Fibroblast of skin of back (primary cell): ENCODE measurements at places on chromosomes 12 and 14.

DNA sequence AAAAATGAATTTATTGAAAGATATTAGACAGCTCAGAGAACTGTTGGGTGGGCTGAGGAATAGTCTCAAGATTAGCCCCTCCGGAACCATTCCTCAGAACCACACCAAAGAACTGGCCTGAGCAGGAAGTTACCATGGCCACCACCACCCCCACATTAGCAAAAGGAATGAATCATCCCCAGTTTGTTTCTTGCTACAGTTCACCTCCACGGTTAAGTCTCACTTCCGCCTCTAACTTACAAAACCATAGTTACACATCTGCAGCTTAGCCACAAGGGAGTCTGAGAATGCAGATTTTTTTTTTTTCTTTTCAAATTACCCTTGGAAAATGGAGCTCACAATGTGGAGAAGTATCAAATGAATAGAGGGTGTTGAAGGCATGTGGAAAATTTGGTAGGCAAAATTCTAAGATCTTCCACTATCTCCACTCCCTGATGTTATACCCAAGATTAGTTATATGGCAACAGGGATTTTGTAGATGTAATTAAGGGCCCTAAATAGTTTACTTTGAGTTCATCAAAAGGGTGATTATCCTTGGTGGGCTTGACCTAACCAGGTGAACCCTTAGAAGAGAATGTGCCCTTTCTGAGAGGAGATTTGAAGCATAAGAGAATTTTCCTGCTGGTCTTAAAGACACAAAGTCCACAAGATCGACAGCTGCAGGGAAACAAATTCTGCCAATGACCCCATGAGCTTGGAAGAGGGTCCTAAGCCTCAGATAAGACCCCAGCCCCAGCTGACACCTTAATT, 129.8 kb upstream of the KRR1 start:
- peak; percentile 74 for DNase-seq

- no peak for DNase-seq
Observed at GRCh38 chr12:92743026-92743425, 40.2 kb downstream of the PLEKHG7 start.

GRCh38 chr14:58832095-58832521, 194.3 kb downstream of the DACT1 start:
- no peak for DNase-seq

GRCh38 chr14:103630364-103631108, 1.5 kb downstream of the KLC1 start:
- no peak for DNase-seq

DNA sequence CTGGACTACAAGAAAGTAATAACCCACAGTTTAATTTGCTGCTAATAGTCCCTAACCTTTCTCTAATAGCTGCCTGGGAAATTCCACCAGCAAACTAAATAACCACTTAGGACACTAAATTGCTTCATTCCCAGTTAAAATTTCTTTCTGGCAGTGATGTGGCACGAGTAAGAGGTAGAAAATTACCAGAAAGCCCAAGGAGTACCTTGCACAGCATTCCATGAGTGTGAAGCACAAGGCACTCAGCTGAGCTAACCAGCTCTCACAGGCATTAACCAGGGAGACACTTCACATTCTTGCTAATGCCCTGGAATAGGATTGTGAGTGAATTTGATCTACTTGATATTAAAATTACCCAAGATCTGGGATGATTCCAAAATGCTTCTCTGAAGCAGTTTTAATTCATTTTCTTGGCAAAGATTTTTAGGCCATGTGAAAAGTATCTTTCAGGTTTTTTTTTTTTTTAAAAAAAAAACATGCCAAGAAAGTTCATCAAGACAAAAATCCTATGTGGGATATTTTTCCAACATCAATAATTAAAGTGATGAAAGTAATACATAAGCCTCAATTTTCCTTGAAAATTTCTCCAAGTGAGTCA, 29.5 kb downstream of the TSPAN8 start:
- peak; percentile 61 for DNase-seq

DNA sequence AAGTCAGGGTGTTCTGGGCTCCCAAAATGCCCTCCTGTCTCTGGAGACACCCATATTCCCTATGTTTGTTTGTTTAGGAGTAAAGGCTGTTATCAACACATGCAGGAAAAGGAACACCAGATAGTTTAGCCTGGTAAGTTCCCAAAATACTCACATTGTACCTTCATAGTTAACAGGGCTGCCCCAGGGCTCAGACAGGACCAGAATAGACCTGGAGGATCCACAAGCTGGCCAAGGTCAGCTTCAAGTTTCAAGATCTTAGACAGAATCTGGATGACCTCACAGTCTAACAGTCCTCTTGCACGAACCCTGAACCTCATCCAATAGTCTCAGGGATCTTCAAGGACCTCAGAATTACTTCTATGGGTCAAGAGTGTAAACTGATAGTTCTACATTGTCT, 18.1 kb upstream of the HSP90B1 start:
- no peak for DNase-seq

GRCh38 chr14:92860049-92860840, 62.7 kb upstream of the CHGA start:
- DNase-seq: no peak

DNA sequence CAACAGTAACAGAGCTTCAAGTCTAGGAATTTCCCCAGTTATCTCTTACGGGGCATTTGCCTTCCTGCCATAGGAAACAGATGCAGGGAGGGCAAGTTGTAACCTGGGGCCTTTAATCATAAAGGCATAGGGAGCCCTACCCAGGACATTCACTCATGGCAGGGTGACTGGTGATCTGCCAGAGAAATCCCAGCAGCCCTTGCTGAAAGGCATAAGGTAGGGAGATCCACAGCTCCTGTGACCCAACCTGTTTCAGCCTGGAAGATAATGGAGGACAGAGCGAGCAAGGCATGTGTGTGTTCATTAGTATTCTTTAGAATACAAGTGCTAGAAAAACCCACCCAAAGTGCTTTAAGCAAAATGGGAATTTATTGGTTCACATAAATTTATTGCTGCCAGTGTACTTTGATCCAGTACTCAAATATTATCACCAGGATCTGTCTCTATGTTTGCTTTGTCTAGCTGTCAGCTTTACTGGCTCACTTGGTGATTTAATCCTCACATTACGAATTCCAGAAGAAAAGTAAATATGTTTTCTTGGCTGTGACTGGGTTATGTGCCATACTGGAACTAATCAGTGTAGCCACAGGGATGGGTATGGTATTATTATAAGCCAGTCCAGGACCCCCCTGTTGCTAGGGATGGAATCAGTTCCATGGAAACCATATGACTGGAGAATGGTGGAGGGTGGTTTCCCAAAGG, 21.1 kb upstream of the AKAP6 start:
- DNase-seq: peak; percentile 55

GRCh38 chr14:24674204-24674970, 40.4 kb upstream of the GZMB start:
- no peak for DNase-seq

GRCh38 chr14:86179980-86180379, 650.0 kb downstream of the FLRT2 start:
- no peak for DNase-seq

- no peak for DNase-seq
Observed at GRCh38 chr12:56683-57346, 9.8 kb upstream of the IQSEC3 start.

GRCh38 chr14:32998433-32998832, 59.8 kb downstream of the NPAS3 start:
- DNase-seq: peak; percentile 27

DNA sequence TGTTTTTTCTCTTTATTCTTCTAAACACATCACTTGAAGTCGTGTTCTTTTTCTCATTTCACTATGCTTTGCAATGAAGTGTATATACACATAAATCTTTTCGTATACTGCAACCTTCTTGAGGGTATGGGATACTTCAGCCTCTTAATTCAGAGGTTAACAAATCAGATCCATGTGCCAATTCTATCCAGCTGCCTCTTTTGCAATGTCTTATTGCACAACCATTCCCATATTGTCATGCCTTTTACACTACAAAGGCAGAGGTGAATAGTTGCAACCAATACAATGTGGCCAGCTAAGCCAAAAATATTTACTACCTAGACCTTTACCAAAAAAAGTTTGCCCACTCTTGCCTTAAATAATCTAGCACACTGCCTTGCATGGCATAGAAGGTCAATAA, 224.5 kb upstream of the FOXG1 start:
- no peak for DNase-seq

DNA sequence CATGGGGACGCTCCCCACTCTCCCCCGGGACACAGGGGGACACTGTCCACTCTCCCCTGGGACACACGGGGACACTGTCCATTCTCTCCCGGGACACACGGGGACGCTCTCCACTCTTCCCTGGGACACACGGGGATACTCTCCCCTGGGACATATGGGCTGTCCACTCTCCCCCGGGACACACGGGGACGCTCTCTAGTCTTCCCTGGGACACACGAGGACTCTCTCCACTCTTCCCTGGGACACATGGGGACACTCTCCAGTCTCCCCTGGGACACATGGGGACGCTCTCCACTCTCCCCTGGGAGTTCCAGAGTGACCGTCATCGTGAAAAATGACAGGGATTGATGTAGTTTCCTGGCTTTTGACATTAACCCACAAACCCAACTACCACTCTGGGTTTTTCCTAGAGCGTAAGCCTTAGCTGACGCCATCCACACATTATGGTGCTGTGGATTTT, 3.0 kb upstream of the P2RX2 start:
- no peak for DNase-seq

DNA sequence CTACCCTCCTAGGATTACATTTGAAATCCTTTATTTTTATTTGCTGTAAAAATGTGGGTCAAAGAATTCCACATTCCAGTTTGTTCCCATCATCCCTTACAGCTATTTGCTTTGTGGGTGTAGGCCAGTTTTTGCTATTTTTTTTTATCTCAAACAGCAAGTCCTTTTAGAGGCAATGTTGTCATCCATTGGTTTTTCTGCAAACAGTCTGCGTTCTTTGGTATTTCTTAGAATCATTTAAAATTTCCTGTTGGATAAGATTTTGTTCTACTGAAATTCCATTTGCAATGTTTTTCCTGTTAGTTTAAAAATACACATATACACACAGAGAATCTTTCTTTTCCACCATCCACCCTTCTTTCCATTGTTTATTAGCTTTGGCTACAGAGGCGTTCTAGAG, 53.3 kb upstream of the STK38L start:
- DNase-seq: peak; percentile 95

DNA sequence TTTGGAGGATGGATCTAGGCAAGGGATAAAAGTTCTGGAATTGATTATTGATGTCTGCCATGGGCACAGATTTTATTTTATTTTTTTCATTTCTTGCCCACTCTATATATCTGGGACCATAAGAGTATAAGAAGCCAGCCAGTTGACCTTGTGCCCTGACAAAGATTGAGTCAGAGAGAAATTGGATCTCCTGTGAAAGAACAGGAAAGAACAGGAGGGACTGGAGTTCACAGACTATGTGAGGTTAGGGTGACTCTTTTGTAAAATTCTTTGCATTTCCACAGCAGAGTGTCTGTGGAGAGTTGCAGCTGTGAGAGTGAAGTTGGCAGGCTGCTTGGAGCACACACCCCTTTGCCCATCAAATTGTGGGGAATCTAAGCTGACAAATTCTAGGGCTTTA, 358.4 kb upstream of the TBX3 start:
- no peak for DNase-seq

DNA sequence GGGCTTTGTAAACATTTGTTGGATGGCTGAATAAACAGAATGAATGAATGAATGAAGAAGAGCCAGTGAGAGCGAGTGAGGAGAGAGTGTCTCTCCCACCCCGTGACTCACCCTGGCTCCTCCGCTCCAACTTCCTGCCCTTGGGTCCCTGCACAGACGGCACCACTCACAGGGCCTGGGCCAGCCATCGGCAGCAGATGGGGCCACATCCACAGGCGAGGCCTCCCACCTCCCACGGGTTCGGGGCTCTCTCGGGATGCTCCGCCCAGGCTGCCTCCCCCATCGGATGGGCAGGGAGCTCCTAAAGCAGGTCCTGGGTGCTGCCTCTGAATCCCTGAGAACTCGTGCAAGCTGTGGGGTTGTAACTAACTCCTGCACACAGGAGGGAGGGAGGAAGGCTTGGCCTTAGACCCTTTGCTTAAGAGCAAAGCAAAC, 41.3 kb downstream of the CCNK start:
- DNase-seq: peak; percentile 80

- DNase-seq: no peak
Observed at GRCh38 chr12:53756300-53757100, 4.7 kb upstream of the CISTR start.

GRCh38 chr12:100758083-100758482, 36.5 kb upstream of the ANO4 start:
- no peak for DNase-seq

- DNase-seq: no peak
Observed at GRCh38 chr12:125083072-125083471, 17.8 kb downstream of the AACS start.

DNA sequence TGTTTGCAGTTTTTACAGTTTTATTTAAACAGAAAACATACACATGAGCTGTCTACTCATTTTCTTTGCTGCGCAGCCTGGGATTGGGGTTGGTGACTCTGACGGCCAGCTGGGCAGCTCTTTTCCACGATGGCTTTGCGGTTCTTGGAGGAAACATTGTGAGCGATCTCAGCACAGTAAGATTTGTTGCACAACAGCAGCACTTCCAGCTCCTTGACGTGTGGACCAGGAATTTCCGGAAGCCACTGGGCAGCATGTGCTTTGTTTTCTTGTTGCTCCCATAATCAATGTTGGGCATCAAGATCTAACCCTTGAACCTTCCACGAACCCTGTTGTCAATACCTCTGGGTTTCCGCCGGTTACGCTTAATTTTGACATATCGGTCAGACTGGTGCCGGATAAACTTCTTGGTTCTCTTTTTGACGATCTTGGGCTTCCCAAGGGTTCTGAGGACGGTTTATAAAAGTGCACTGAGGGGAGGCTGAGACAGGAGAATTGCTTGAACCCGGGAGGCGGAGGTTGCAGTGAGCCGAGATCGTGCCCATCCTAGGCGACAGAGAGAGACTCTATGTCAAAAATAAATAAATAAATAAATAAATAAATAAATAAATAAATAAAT, 21.8 kb downstream of the FKBP11 start:
- DNase-seq: no peak

DNA sequence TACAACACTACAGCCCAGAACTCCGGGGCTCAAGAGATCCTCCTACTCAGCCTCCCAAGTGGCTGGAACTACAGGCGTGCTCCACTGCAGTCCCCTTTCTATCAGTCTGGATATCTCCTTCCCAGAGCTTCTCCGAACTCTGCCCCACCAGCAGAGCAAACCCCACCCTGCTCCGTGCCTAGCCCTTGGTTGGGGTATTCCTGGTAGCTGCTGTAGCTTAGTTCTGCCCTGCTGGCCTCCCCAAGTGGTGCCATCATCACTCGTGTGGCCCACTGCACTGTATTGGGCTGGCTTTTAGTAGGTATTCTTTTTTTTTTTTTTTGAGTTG, 9.5 kb downstream of the HSP90AA1 start:
- DNase-seq: no peak

DNA sequence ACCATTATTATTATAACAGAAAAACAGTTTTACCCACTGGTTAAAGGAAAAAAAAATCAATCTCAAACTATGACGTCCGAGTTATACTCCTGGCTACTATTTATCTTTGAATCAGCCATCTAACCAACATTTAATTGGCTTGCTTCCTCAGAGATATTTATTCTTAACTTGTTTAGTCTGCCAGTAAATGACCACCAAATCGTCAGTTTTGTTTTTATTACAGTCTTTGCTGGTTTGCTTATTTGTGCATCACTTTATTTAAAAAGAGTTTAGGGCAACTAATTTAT, 71.2 kb downstream of the RASSF8 start:
- no peak for DNase-seq
